ENCODE measurements at places on chromosomes 12 and 14. TPM values are rescaled to one million over a fixed set of nuclear protein-coding genes. Genes with fewer than 3 reads are reported as not detected.

Gene GDF3
- total RNA-seq: not detected

Gene RBMS2
- 15.3 TPM for total RNA-seq

Gene NPFF
- not detected for total RNA-seq

Gene SLC7A8
- 43.3 TPM for total RNA-seq

Data from melanocyte of skin (primary cell).